ENCODE measurements at places on chromosomes 3 and 15.

DNA sequence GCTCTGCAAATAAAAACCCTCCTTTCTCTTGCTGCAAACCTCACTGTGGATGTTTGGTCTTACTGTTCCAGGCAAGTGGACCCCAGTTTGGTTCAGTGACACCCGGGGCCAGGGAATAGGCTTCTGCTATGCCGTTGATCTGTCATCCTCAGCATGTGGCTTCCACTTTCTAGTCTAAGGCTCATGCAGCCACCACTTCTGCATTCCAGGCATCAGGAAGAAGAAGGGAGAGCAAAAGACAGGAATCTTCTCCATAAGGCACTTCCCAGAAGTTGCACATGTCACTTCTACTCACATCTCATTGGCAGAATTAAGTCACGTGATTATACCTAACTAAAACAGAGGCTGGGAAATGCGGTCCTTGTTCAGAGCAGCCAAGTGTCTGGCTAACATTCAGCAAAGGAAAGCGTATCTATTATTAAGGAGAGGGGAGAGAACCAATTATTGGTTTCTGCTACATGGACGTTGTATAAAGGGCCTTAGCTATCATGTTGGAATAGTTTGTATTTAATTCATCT is 173.6 kb upstream of the PFN2 start:
- DNase-seq, result no peak

DNA sequence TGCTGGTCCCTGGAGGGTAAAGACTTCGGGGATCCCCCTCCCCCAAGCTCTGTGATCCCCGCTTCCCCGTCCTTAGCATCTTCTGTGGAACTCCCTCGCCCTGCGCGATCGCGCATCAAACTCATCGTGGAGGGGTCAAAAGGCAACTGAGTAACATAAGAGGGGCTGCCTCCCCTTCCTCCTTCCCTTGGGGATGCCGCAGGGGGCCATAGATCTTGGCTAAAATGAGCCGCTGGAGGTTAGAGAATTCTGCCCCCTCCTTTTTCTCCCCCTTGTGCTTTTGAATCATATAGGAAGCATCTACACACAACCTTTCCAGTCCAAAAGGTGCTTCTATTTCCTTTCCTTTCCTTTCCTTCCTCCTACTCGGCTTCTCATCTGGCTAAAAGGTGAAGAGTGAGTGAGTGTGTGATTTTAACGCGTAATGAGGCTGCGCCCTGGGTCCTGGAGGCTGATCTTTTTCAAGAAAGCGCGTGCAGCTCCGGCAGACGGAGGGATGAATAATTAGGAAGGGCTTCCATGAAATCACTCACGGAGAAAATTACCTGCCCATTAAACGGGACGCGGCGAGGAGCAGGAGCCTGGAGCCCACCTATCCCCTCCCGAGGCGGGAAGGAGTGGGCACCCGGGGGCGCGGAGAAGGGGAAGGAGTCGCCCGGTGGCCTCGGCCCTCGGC is 831 bp upstream of the ROBO2 start:
- DNase-seq, result no peak

DNA sequence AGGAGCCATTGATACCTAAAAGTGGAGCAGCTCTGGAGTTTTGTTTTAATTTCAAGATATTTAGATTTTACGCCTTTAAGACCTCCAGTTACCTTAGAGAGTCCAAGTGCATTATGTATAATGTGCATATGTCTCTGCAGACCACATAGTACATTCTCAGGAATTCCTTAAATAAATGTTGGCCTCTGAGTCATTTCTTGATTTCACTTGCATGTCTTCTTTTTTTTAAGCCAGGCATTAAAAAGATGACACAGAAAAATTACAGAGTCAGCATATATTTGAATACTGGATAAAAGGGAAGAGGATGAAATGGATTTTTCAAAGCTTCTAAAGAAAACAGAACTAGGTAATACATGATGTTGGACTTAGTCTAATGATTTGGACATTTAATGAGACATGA is 125.2 kb downstream of the TMCO5A start:
- no peak for DNase-seq

- no peak for DNase-seq
Observed at GRCh38 chr3:178454726-178455125, 81.5 kb upstream of the KCNMB2 start.

GRCh38 chr15:33089878-33090757 is 104.4 kb downstream of the FMN1 start:
- no peak for DNase-seq

DNA sequence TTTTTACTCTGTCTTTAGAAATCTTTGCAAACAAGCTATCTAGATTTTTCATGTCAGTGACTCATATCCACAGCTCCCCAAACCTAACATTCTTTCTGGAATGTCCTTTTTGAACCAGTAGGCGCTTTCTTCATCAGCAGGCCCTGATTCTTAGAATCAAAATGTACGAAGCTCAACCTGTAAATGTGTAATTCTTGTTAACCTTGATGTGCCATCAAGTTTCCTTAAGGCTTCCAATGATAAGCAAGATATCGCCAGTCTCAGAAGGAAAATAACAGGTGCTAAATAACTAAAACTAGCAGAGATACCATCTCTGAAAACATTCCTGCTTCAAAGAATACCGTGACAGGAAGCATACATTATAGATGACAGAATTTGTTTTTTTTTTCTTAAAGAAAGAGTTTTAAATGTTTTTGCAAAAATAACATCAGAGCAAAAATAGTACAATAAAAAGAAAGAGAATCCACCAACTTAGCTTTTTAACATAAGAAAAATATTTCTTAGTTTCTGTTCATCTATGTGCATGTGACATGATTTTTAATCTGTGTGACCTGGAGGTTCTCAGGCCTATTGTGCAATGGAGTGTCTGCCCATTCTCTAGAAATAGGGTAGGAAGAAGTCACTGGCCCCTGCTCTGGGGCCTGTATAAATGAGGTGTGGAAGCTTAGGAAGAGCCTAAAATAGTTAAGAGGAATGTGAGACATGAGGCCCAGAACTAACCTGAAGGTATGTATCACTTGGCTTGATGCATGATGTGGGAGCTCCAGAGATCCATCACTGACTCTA is 14.7 kb upstream of the SECISBP2L start:
- DNase-seq, result no peak
